ENCODE measurements at places on chromosomes 3 and 15.

- DNase-seq, result no peak
Measured at GRCh38 chr3:183898028-183898431, 13.3 kb upstream of the PARL start.

DNA sequence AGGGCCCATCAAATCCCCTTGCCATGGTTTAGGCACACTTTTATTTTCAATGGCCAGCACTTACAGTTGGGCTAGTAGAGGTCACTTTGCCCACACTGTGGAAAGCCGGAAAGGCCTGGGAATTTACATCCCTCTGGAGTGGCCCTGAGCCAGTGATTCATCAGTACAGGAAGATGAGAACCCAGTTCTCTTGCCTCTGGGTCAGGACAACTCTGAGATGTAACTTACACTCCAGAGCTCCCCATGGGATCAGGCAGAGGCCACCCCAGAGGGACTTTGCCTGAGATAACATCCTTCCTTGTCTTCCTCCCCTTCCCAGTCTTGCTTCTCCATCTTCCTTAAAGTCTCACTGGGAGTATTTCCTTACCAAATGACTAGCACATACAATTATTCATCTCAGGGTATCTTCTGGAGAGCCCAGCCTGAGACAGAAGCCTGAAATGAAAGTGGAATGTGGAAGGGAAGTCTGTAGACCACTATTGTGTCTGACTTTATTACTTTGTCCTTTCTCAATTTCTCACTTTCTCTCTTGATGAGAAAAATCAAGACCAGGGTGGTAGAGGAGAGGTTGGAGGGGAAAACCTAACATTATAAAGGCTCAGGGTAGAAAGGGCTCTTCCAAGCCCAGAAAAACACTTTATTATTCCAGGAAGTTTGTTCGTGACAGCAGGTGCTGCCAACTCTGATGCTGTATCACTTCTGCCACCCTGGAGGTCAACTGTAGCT lies 220.8 kb downstream of the ZNF621 start:
- no peak for DNase-seq

- DNase-seq, result no peak
Measured at GRCh38 chr3:107555359-107555758, 32.6 kb downstream of the BBX start.

GRCh38 chr3:43742920-43743319 lies 52.2 kb downstream of the ABHD5 start:
- no peak for DNase-seq

DNA sequence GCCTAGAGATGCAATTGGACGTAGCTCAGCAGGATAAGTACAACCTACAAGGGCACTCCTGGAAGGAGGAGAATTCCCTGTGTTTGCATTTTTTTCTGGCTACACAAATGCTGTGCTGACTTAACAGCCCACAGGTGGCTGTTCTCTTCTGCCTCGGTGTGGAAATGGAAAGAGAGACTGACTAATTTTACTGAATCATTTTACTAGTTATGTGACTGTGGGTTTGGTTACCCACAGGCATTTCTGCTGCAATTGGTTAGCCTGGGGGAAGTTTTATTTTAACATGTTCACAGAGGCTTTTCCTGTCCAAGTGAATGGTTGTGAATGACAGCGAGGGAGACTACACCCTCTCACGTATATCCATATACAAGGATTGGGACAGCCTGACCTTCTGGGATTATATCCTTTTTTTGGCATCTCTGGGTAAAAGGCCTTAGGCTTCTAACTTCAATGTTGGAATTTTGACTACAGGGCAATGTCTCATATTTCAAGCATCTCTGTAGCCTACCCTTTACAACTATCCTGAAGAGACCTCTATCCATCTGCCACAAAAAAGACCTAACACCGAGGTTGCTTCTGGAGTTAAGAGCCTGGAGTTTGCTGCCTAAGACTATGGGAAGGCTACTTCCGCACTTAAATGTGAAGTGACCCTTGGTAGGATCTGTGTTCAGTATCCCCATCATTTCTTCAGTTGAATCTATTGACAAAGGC lies 67.2 kb upstream of the TP63 start:
- no peak for DNase-seq

DNA sequence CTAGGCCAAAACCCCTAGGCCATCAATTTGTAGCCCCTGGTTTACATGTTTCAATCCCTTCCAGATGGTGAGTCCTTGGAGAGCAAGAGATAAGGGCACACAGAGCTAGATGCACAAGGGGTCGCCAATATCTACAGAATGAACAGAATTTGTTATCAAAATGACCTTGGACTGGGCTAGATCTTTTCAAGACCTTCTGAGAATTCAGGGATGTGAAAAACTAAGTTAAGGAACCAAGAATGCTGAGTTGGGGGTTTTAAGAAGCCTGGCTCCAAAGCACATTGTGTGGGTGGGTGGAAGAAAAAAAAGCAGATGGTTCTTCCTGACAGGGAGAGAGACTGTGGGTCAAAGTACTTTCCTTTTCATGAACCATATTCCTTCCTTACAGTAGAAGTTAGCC lies 10.2 kb downstream of the CDCP1 start:
- no peak for DNase-seq

DNA sequence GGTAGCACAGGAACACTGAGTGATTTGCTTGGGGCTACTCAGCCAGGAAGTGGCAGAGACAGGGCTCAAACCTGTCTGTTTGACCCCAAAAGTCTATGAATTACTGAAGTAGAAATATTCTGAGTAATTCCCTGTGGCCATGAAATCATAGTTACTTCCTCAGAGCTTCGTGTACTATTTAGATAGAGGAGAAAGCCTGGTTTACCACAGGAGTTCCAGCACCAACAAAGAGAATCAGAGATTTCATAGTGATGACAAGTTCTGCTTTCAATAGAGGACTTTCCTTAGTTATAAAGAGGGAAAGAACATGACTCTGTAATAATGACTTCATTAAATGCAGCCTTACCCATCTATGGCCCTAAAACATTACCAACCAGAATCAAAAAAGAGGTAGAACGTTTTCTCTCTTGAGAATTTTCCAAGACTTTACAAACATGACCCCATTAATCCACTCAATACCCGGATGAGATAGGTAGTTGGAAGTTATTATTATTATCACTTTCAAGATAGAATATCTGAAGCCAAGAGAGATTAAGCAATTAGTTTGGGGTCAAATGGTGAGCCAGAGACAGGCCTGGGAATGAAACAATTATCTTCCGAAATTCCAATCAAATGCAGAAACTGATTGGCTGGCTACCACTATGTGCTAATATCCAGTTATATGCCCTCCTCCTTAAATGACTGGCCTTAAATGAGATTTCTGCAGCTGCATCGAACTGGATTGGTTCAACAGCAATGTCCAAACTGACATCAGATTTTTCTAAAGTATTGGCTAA lies 13.6 kb upstream of the WNT5A start:
- DNase-seq, result no peak

DNA sequence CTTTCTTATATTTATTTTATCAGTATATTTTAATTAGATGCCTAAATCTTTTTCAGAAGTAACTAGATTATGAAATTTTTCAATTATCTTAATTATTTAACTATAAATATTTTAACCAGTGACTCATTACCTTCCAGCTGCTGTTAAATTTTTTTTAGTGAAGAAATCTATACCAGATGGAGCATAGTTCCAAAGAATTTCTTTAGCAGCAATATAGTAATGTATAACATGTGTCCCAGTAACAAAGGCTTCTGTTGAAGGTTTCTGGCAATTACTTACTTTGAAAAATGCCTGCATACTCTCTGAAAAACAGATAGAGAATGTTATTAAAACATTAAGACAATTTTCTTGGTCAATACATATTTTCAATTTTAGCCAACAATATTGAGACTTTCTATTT lies 45.1 kb upstream of the CP start:
- no peak for DNase-seq

- DNase-seq, result peak; percentile 98
Measured at GRCh38 chr3:48716982-48717746, at the start of gene IP6K2. Gene IP6K2 (minus strand): TSS chr3:48717221. CDS start chr3:48695291, 21,930 bp downstream.

DNA sequence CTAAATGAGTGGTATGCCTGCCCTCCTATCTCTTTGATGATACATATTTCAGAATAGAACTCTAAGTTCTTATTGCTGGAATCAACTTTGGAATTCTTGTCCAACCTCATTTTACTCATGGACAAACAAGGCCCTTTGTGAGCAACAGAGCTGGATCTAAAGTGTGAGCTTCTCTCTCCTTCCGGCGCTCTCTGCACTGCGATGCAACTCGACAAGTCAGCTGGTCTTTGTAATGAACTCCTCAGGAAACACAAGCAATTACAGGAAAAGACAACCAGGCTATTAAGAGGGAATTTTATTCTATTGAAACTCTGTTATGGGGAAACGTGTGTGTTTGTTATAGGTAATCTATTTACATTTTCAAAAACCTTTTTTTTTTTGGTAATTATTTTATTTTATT lies 20.3 kb upstream of the NRROS start:
- DNase-seq, result peak; percentile 93

DNA sequence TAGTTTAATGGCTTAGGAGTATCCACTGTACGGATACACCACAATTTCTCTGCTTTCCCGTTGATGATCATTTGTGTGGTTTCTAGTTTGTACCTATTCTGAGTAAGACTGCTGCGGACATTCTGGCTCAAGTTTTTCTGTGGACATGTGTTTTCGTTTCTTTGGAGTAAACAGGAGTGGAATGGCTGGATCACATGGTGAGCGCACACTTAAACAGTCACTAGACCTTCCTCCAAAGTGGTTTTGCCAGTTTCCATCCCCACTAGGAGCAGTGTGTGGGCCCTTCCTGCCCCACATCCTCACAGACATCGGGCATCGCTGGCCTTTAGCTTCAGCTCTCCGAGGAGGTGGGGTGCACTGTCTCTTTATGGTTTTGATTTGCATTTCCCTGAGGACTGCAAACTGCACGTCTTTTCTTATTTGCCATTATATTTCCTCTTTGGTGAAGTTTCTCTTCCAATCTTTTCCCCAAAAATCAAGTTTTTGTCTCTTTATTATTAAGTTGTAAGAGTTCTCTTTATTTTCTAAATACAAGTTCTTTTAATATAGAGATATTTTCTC lies 94.1 kb downstream of the VGLL4 start:
- DNase-seq, result no peak

- DNase-seq, result peak; percentile 79
Measured at GRCh38 chr3:189967254-189967865, 153.3 kb downstream of the P3H2 start.

GRCh38 chr3:49013113-49013737 lies 5.2 kb downstream of the DALRD3 start:
- no peak for DNase-seq

DNA sequence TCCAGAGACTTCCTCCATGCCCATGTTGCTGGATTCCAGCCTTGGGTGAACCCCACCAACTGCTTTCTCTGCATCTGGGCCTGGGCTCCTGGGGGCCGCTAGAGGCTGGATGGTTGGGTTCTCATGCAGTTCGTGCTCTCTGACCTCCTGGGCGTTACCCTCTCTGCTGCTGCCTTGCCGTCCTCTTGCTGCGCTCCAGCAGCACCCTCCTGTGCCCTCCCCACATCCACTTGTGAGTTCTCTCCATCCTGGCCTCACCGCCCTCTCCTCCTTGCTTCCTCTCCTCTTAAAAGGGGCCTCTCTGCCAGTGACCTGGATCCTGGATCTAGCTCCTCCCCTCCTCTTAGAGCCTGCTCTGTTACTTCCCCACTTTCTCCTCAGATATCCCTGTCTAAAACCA lies 43.7 kb downstream of the CHCHD6 start:
- no peak for DNase-seq

DNA sequence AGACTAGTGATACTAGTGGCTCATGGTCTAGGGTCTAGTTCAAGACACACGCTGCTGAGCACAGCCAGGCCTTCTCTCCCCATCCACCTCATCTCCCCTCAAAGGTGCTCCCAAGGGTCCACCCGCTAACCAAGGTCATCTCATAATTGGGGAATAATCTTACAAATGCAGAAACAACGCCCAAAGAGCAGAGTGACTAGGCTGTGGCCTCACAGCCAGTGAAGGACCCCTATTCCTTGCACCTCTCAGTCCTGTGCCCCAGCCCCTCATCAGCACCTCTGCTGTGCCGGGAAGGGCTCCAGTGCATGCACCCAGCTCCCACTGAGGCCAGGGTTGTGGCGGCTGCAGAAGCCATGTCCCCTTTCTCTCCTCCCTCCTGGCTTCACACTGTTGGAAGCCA lies 286.9 kb downstream of the UACA start:
- DNase-seq, result no peak

DNA sequence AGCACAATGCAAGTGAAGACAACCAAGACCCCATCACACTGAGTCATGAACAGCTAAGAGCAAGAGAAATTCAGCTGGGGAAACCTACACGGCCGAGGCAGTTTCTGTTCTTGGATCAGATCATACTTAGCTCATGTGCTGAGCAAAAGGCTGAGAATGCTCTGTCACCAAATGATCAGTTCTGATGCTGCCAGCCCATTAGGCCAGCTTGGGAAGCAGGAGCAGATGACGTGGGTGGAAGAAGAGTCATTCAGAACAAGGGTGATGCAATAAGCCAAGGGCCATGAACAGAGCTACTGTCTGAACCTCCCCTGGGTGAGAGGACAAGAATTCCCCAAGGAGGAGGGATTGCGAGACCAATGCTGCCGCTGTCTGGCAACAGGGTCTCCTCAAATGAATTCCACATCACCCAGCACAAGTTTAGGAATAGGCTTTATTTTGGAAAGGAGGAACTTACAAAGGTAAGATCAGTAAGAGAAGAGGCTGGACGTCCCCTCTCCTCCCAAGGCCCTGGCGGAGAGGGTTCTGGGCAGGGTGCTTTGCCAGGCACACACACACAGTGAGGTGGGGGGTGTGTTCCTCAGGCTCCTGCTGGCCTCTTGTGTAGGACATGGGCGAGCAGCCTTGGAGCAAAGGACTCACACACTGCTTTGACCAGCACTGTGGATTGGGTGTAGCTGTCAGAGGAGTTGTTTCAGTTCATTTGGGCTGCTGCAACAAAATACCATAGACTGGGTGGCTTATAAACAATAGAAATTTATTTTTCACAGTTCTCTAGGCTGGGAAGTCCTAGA lies 65.6 kb upstream of the CTXND1 start:
- peak; percentile 98 for DNase-seq

DNA sequence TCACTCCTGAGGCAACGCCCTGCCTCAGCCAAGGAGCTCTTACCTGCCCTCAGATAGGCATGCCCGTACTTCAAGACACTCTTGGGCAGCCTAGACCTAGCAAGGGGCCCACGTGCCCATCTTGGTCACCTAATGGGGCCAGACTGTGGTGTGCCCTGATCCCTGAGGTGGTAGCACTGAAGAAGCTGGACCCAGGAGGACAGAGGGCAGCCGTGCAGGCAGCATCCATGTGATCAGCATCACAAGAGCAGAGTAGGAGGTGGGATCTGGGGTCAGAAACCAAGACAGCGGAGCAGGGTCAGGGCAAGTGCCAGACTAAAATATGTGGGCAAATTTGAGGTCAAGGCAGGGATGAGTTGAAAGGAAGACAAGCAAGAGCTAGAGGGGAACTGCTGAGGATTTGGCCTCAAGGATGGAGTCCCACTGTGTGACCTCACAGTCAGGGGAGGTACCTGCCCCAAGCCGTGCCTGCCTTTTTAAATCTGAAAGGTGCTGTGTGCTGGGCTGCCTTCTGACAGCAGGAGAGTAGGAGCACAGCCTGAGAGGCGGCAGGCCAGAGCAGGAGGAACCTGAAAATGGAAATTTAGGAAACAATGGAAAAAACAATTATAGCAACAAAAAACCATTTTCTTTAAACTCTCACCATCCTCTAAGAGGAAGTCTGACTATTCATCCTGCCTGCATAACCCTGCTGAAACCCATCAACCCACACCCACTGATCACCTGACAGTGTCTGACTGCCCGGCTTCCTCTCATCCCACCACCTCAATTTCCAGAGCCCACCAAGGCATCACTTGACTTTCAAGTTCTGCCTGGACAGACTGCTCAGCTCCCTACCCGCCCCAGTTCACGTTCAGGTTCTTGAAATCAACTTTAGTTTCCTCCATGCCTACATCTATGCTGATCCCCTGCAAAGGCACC lies 7.3 kb downstream of the ZBTB38 start:
- no peak for DNase-seq

Measured in SK-MEL-5 (cell line).